SK-N-DZ (cell line): ENCODE measurements at places on chromosomes 4 and X.

DNA sequence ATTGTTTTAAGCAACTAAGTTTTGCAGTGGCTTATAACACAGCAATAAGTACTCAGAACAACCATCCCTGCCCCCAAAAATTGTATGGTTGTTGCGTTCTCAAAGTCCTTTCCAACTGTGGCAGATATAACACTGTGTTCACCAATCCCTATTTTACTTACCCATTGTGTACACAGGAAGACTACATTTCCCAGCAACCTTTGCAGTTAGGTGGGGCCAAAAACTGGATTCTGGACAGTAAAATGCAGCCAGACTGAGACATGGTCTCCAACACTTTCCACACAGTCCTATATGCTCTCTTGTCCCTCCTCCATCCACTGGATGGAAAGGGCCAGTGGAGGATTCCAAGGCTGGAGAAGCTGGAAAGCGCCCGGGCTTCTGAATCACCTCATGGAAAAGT lies 523.6 kb downstream of the BCOR start:
- no peak for DNase-seq

GRCh38 chr4:76301068-76301774 lies 5.3 kb upstream of the STBD1 start:
- DNase-seq: no peak

- DNase-seq: no peak
Observed at GRCh38 chr4:113006632-113007031, 42.8 kb upstream of the ANK2 start.

GRCh38 chr4:183909801-183910200 lies 4.7 kb downstream of the STOX2 start:
- no peak for DNase-seq

- no peak for DNase-seq
Observed at GRCh38 chrX:21934414-21934813, 6.1 kb upstream of the SMS start.

DNA sequence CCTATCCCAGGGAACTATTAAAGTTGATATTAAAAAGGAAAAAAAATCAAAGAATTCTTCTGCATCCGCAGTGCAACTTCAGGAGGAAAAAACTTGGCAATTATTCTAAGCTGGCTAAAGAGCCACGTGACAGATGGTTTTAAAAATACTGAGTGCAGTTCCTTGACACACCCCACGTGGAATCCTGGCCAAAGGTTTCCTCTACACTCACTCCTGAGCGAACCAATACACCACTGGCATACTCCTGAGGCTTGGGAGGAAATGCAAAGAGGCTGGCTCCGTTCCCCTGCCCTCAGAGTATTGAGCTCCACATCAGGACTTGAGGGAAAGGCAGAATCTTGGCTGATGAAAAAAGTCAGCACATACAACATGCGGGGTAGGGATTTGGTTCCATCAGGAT lies 133.8 kb upstream of the ATP6AP2 start:
- DNase-seq: no peak

DNA sequence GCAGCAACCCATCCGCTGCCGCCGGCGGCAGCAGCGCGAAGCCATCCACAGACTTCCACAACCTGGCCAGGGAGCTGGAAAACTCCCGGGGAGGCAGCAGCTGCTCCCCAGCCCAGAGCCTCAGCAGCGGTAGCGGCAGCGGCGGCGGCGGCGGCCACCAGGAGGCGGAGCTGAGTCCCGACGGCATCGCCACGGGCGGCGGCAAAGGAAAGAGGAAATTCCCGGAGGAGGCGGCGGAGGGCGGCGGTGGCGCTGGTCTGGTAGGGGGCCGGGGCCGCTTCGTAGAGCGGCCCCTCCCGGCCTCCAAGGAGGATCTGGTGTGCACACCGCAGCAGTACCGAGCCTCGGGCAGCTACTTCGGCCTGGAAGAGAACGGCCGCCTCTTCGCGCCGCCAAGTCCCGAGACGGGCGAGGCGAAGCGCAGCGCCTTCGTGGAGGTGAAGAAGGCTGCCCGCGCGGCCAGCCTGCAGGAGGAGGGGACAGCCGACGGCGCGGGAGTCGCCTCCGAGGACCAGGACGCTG lies 4.9 kb downstream of the PRDM8 start:
- DNase-seq: no peak

DNA sequence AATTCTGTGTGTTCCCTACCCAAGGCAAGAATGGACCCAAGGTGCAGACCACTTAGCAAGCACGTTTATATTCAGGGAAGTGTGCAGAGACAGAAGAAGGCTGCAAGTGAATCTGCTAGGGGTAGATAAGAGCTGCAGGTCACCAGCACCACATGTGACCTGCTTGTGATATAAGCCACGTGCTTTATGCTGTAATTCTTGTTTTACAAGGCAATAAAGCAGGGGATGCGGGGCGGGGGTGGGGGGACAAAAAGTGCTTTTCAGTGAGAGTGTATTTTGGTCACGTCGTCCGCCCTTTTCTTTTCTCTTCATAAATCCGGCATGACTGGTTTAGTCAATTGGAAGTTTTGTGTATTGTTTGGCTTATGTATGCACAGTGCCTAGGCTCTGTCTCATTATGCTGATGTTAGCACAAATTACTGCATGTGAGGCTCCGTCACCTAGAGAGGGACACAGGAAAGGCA lies 192.7 kb downstream of the RBMX2 start:
- DNase-seq: no peak

- no peak for DNase-seq
Observed at GRCh38 chr4:156956826-156957368, 14.7 kb downstream of the PDGFC start.

GRCh38 chr4:54065282-54066087 lies 1.1 kb upstream of the CHIC2 start:
- DNase-seq: no peak

- no peak for DNase-seq
Observed at GRCh38 chr4:8291036-8291682, 21.6 kb downstream of the HTRA3 start.

GRCh38 chr4:48248559-48248953 lies 21.1 kb downstream of the TEC start:
- DNase-seq: no peak
